ENCODE measurements at places on chromosomes 12 and 14.

GRCh38 chr12:116703214-116703795 lies 34.6 kb downstream of the SPRING1 start:
- DNase-seq, result peak; percentile 63

GRCh38 chr14:39342768-39343167 lies 89.5 kb downstream of the FBXO33 start:
- no peak for DNase-seq

GRCh38 chr12:131223171-131223761 lies 269.6 kb downstream of the ADGRD1 start:
- no peak for DNase-seq

DNA sequence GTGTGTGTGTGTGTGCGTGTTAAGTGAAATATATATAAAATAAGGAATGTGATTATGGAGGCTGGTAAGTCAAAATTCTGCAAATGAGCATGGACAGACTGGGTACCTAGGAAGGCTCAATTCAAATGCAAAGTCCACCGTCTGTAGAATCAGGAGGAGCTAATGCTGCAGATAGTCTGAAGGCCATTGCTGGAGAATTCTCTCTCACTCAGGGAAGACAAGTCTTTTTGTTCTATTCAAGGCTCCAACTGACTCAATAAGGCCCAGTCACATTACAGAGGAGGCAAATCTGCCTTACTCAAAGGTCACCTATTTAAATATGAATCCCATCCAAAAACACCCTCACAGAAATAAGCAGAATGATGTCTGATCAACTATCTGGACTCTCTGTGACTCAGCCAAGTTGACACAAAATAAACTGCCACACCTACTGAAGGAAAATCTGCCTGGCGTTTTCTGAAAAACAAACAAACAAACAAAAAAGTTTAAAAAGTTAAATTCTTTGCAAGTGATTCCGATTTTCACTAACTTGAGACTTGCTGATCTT lies 684 bp upstream of the KLRF2 start:
- no peak for DNase-seq

GRCh38 chr12:92537290-92537960 lies 165.4 kb upstream of the PLEKHG7 start:
- DNase-seq, result no peak

DNA sequence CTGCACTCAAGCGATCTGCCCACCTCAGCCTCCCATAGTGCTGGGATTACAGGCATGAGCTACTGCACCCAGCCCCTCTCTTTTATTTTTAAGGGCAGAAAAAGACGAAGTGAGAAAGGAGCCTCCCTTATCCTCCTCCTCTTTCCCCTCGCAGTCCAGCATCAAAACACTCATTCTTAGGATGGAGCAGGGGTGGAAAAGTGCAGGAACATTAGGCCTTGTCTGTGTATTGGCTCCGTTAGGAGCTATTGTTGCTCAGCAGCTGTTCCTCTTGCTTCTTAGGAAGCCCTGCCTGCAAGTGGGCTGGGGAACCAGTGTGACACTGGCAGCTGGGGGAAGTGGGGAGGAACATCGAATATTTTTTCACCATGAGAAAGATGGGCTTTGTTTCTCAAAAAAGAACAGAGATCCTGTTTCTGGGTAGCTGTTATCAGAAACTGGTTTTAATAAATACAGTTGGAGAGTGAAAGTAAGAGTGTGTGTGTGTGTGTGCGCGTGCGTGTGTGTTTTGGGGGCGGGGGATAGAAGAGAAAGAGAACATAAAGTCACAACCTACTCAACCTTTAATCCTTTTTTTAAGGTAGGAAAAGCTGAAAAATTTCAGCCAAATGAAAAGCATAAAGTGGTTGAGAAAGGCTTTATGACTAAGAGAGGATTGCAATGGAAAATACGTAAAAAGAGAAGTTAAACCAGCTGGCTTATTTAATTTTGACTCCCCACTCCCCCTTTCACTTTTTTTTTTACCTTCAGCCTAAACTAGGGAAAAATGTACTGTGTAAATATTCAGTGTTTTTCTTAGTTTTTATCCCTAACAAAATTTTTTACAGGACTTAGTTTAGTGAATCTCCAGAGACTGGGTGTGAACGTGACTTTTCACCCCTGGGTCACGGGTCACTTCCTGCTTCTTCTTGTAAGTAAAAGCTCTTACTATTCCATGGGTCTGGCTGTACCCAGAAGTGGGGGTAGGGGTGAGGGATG lies 197.2 kb upstream of the PLEKHG7 start:
- peak; percentile 49 for DNase-seq
